ENCODE measurements at places on chromosomes 16 and 17. TPM values are rescaled to one million over a fixed set of nuclear protein-coding genes. Genes with fewer than 3 reads are reported as not detected.
A peak's percentile ranks its signal among the peaks of the same experiment; 100 is the strongest.

DNA sequence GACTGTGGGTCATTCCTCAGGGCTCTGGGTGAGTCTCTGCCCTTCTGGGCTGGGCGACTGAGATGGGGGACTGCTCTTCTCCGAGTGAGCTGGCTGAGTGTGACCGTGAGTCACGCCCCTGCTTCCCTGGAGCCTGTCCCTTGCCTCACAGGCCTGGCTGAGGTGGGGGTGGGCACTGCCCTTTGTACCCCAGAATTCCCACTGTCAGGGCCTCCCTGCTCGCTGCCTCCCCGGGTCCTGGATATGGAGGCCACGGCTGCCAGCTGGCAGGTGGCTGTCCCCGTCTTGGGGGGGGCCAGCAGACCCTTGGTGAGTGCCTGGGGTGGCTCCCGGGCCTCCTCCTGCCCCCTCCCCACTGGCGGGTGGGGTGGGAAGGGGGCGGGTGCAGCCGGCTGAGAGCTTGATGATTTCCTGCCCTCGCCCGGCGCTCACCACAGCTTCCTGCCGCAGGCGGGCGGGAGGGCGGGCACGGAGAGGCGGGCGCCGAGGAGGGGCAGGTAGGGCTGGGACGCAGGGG lies at the start of gene LAT:
Gene LAT (plus strand): TSS at position 434 of the 517 bp plus-strand sequence. CDS start 366 bp downstream, outside the sequence.
- no peak for DNase-seq

DNA sequence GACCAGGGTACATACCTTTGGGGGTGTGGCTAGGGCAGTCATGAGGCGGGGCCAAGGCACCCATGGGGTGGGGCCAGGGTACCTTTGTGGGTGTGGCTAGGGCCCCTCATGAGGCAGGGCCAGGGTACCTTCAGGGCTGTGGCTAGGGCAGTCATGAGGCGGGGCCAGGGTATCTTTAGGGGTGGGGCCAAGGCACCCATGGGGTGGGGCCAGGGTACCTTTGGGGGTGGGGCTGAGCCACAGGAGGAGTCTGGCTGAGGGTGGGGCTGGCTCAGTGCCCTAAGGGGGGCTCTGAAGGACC lies 3.5 kb downstream of the GNG13 start:
- no peak for DNase-seq

GRCh38 chr17:7026471-7027115 lies 3.7 kb downstream of the BCL6B start:
- no peak for DNase-seq

- DNase-seq = no peak
These were observed 51.3 kb downstream of the HS3ST3B1 start for GRCh38 chr17:14352136-14352535.

GRCh38 chr16:68746951-68747350 lies 9.9 kb downstream of the CDH1 start:
- DNase-seq = no peak

- peak; percentile 31 for DNase-seq
These were observed 767 bp downstream of the RPS6KB1 start for GRCh38 chr17:59893676-59894100.

DNA sequence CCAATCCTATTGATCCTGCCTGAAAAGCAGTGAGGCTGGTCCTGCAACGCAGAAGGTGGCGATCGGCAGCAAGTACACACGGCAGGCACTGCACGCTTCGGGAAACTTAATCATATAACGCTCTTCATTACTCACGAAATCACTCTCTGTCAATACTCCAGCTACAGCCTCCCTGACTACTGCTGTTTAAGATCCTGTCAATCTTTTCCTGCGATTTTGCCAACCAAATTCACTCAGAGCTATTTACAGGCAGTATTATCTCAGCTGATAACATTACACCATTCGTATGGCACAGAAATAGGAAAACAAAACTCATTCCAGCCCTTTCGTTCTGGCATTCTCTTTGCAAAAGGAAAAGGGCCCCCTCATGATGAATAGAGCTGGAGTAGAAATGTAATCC lies 262.4 kb upstream of the CDH8 start:
- no peak for DNase-seq

The CRHR1 gene
- polyA plus RNA-seq = not detected

The NXPH3 gene
- 1.5 TPM for polyA plus RNA-seq

The AFMID gene
- 40.0 TPM for polyA plus RNA-seq
